Urinary bladder (tissue), 4 donors: ENCODE measurements at places on chromosomes 12 and 14. TPM values are rescaled to one million over a fixed set of nuclear protein-coding genes. Genes with fewer than 3 reads are reported as not detected.

TEAD4 gene
- 16.3 TPM for polyA plus RNA-seq

- DNase-seq = no peak
Measured at GRCh38 chr12:21607701-21608100, 3.1 kb upstream of the GYS2 start.

SPX gene
- polyA plus RNA-seq = 0.33 TPM

DNA sequence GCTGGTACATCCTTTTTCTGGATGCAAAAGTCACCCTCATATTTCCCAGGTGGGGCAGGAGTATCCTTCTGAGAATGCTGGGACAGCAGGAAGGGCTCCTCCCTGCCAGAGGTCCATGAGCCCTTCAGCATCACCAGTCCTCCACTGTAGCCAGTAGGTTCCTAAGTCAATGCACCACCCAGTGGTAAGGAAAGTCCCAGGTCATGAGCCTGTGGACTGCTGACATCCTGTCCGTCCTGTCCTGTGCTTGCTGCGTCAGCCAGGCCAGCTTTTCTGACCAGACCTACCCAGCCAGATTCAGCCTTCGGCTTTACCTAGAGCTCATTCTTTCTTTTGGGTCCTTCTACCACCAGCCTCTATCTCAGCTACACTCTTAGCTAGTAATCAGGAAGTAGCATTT is 23.0 kb upstream of the ACTN1 start:
- DNase-seq = no peak

DNA sequence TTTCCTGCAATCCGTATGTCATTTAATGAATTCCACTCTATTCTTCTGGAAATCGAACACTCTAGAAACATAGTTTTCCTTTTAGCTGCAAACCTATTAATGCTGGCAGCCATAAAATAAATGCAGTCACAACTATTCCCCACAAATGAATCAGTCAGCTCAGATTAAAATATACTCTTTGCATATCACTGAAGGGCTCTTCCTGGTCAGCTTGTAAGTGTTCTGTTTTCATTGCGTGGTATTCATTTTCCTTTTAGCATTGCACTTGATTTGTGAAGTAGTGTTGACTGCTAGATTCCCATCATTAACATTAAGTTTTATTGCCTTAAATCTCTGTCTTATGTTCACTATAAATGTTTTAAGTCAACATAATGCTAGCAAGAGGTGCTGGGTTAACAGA is 685.9 kb downstream of the DIO2 start:
- no peak for DNase-seq

DNA sequence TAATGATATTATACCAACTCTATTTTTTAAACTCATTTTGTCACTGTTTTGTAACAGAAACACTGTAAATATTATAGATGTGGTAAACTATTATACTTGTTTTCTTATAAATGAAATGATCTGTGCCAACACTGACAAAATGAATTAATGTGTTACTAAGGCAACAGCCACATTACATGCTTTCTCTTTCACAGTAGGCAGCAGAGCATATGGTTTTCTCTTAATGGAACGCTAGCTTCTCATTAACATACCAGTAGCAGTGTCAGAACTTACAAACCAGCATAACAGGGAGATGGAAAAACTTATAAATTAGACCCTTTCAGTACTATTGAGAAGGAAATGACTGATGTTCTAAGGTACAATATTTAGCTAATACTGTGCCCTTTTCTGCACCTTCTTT is 398.8 kb downstream of the PRKD1 start:
- no peak for DNase-seq

SLC39A5 gene
- polyA plus RNA-seq = 0.30 TPM

DNA sequence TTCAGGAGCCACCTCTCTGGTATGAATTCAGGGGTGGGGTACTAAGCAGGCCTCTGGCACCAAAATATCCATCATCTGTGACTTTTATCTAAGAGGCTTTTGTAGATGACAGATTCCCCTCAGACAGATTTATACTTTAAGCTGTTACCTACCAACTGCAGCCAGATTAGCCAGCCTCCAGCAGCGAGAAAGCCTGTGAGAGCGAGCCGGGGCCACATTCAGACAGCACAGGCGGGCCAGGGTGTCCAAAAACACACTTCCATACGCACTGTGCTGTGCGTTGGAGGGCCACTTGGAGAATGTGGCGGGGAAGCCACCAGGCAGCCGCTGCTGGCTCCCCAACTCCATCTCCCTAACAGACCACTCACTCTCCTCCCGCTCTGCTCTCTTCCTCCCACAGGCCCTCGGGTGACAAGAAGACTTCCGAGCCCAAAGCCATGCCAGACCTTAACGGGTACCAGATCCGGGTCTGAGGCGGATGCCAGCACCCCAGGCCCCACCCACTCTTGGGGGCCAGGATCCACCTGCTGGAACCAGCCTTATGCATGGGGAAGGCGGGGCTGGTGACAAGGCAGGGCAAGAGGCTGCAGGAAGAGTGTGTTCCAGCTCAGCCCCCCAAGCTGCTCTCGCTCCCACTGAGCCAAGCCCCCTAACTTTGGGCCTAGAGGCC is 17.4 kb downstream of the VASH1 start:
- DNase-seq = no peak

TAS2R19 gene
- polyA plus RNA-seq = 0.24 TPM

GRCh38 chr14:105470350-105471296 is 4.0 kb upstream of the CRIP2 start:
- DNase-seq = no peak

GPR68 gene
- 2.8 TPM for polyA plus RNA-seq

KRT8 gene
- polyA plus RNA-seq = 202 TPM

GRCh38 chr12:33830070-33830469 is 192.2 kb upstream of the ALG10 start:
- DNase-seq = no peak

DNA sequence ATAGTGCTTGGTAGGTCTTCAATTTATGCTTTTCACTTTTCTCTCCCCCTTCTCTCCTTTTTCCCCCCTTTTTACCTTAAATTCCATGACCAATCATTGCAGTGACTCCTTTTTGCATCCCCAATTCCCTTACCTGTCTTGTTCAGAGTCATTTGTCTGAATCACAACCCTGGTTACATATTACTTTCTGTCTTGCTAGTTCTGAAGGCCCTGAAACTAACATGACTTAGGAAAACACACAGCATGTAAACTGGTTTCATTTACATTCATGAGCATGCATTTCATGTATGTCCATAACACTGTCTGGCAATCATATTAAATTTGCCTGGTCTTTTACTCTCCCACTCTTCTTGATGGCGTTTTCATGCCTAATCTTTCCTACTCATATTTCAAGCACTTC is 20.3 kb upstream of the FOXG1 start:
- DNase-seq = no peak

DNA sequence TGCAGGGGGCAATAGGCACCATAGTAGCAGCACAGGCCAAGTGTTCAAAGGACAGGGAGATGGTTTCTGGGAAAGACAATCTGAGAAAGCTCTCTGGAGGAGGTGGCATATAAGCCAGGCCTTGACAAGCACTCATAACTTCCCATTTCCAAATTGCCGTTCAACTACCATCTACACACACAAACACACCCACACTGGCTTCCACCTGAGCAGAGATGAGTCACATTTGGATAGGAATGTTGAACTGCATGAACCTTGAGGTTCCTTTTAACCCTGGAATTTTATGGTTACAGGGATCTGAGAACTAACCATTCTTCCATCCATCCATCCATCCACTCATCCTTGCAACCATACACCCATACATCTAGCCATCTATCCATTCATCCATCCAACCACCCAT is 86.6 kb downstream of the KSR2 start:
- no peak for DNase-seq

DNA sequence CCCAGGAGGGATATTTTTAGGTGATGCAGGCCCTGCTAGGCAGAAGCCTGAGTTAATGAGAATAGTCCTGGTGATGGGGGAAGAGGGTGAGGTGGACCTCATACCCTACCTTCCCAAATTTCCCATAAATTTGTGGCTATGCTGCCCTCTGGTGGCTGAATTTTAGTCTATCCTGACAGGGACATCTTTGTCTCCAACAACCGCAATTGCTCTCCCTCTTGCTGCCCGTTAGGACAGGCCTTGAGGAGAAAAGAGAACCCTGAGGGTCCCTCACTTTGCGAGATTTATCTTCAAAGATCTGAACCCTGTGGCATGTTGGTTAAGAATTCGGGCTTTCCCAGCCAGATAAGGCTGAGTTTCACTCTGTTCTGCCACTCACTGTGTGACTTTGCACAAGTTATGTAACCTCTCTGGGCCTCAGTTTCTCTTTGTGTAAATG is 9.8 kb upstream of the ZNF385A start:
- no peak for DNase-seq

DNA sequence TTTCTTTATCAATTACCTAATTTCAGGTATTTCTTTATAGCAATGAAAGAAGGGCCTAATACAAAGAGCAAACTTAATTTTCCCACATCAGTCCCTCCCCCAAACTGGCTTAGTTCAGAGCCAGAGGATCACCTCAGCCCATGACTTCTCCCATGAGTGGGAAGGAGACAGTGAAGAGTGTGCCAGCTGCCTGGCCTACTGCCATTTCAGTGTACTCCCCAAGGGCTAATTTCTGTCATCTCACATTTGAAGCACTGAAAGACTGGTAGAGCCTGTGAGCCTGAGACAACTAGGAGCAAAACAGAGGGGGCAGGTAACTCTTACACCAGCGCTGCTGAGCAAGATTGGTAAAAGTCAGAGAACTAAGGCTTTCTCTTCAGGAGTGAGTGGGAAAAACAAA is 29.1 kb upstream of the ADAM20 start:
- no peak for DNase-seq

DNA sequence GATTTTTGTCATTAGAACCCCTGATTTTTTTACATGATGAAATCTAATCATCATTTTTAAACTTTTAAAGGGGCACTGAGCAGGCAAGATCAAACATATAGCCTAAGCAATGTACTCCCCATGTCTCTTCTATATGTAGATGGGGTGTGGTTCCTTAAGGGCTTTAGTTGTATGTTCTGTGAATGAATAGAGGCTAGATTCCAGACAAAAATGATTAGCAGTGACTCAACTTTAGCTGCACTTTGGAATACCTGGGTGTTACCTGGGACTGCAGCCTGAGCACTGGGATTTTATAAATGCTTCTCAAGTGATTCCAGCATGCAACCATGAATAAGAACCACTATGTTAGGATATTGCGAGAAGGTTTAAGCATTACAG is 256.7 kb upstream of the PLEKHG7 start:
- DNase-seq = no peak

GRCh38 chr12:94938583-94938982 is 64.9 kb downstream of the NDUFA12 start:
- DNase-seq = no peak

PRB2 gene
- polyA plus RNA-seq = not detected

DNA sequence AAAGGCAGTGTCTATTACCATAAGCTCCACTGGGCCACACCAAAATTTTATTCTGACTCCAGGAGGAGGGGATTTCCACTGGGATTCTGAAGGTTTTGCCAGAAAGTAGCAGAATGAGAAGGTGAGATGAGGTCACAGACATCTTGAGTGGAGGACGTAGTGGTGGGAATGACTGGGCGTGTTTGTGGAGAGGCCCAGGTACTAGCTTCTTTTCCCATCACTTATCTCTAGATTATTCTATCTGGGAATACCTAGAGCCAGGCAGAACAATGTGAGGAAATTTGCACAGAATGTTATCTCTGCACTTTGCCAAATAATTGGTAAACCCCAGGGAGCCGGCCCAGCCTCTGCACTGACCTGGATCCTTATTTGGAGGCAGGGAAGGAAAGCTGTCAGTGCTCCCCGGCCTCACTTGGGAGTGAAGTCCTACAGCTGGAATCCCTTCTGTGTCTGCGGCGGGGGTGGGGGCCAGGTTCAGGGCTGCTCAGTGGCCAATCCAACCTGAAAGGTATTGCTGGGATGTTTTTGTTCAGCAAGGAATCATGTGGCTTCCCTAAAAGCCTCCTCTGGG is 129.4 kb downstream of the C12orf75 start:
- no peak for DNase-seq

GRCh38 chr12:87054226-87054625 is 798.0 kb upstream of the MGAT4C start:
- peak; percentile 39 for DNase-seq

DNA sequence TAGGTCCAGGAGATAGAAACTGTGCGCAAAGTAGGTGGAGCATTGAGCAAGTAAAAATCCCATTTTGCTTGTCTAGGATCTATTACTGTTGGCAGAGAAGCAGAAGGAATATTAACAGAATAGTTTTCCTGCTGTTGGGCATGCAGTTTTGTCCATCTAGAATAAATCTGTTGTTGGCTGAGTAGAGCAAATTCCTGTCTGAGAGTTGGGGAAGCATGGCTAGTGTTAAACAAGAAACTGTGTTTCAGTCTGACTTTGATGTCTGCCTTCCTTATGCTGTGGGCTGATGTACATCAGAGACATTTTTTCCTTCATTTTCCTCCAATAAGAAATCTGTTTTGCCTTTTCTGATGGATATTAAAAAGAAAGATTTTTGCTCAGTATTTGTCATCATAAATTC is 98.2 kb downstream of the RAD52 start:
- no peak for DNase-seq

GRCh38 chr12:83461336-83461935 is 774.7 kb downstream of the TMTC2 start:
- DNase-seq = no peak

PA2G4 gene
- 121 TPM for polyA plus RNA-seq

MTA1 gene
- polyA plus RNA-seq = 67.3 TPM

DNA sequence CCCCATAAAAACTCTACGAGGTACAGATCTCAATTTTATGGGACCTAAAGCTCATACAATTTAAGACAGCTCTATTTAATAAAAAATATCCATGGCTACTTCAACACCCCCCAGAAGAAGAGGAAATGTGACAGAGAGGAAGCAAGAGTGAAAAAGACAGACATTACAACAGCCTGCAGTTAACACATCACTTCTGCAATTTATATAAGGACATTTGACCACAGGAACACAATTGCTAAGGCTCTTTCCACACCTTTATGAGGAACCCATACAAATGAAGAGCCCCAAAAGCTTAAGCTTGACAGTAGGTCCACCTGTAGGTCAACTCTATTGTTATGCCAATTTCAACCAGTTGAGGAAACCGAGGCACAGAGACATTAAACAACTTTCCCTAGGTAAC is 5.6 kb downstream of the OR10P1 start:
- DNase-seq = no peak

DNA sequence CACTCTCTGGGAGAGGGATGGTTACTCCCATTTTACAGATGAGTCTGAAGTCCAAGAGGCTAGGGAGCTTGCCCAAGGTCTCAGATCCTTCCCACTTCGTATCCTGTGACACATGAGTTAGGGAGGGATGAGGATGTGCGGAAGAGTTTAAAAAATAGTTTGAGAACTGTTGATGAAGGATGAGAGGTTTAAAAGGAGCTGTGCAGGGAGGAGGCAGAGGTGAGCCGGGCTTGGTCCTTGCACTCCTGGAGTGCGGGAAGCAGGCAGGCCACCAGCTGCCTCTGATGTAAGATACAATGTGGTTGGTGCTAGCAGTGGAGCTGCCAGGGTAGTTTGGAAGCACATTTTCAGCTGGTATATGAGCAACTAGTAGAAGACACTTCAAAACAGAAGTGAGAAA is 46.5 kb downstream of the TSPAN9 start:
- DNase-seq = no peak

GRCh38 chr12:30870491-30871265 is 55.9 kb upstream of the TSPAN11 start:
- DNase-seq = no peak

- DNase-seq = no peak
Measured at GRCh38 chr12:18864900-18865561, 127.1 kb downstream of the CAPZA3 start.

AKAP6 gene
- polyA plus RNA-seq = 7.3 TPM

- DNase-seq = no peak
Measured at GRCh38 chr14:50371546-50371945, 25.1 kb downstream of the CDKL1 start.
